ENCODE measurements at places on chromosomes 16 and 17.

GRCh38 chr16:58027916-58028455, 2.4 kb downstream of the MMP15 start:
- no peak for DNase-seq

DNA sequence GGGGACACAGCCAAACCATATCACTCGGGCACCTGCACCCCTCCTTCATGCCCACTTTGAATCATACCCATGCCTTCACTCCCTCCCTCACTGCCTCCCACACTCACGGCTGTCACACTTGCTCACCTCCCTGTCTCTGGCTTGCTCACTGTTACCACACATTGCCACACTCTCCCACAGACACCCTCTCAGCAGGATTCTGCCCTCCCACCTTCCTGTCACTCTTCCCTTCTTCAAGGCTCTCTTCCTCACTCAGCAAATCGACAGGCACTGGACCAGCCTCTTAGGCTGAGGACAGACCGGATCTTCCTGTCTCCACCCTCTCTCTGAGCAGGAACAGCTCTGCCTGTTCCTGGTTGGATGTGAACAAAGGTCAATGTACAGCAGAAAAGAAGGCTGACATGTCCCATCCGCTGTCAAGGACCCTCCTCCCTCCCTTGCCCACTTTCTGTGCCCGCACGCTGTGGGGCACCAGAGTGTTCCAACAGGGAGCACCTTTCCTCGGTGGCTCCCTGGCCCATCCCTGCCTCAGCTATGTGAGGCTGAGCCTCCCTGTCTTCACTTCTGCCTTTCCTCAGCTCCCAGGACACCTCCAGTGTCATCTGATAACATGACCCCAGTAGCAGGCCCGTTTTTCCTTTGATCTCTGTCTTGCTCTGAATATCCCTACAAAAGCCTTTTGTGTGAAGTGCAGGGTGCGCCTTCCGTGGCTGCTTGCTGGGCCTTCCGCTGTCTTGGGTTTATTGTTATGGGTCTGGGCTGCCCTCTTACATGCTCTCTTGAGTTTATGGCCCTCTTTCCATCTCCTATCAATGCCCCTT, 47.0 kb downstream of the CCDC182 start:
- DNase-seq: no peak

DNA sequence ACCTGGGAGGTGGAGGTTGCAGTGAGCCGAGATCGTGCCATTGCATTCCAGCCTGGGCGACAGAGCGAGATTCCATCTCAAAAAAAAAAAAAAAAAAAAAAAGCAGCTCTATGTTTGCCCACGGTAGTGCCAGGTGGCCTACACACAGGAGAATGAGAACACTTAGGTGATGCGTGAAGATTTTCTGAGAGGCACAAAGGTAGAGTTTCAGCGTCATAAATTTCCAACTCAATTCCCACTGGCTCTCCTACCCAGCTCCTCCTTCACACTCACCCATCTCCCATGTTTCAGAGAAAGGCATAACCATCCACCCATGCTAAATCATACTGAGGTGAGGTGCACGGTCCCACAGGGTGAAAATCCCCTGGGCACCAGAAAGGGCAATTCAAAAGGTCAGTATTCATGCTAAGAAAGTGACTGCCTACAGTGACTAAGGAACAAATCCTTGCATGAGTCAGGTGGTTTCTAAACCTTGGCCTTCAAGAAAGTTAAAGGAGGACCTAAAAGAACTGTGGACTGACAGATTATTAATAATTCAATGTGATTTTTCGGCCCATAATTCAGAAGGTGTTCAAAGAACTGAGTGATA, 4.8 kb downstream of the DCAKD start:
- no peak for DNase-seq

DNA sequence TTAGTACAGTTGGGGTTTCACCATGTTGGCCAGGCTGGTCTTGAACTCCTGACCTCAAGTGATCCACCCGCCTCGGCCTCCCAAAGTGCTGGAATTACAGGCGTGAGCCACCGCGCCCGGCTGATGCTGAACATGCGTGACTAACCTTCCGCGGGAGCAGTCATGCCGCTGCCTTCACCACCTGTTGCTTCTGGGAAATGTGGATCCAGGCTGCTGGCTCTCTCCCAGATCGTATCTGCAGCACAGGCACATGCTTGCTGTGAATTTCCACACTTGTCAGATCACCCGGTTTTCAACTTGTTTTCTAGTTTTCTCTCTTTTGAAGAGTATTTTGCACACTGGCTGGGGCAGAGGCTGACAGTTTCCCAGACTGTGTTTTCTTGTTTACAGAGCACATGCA, 97.9 kb downstream of the ADCY9 start:
- DNase-seq: no peak

- DNase-seq: no peak
These were observed 18.5 kb upstream of the KCTD5 start for GRCh38 chr16:2663553-2664546.

- DNase-seq: no peak
These were observed 38.4 kb downstream of the C17orf67 start for GRCh38 chr17:56795221-56795865.

- no peak for DNase-seq
These were observed 11.5 kb downstream of the FLII start for GRCh38 chr17:18246880-18247612.

GRCh38 chr17:75625813-75626486, 7.3 kb upstream of the SMIM5 start:
- DNase-seq: no peak

DNA sequence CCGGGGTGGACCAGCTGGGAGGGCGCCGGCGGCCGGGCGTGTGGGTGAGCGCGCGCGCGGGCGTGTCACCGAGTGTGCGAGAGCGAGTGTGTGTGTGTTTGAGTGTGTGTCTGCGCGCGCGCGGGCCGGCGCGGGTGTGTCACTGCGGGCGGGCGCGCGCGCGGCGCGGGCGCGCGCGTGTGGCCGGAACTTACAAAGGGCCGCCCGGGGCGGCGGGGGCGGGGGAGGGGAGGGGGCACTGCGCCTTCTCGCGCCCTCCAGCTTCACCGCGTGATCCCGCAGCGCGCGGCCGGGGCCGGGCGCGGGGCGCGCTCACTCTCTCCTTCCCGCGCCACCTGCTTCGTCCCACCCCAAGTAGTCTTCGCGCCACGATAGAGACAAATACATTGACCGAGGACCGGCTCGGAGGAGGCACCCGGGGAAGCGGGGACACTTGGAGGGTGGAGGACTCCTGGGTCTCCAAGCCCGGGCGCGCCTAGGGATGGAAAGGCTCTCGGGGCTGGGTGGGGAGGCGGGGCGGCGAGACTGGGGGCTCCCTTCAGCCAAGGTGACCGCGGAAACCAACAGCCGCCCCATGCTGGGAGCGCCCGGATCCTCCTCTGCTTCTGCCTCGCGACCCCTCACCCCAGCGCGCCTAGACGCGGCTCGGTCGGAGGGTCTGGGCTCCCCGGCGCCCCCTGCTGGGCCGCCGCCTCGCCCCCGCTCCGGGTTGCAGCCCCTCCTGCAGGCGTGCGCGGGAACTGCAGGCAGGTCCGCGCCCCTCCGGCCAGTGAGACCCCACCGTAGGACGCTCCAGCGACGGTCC, at the start of gene SRCIN1:
SRCIN1 (minus strand) TSS at position 112 of the 805 bp plus-strand sequence. CDS start 247 bp downstream, outside the sequence.
- DNase-seq: no peak

GRCh38 chr17:74822335-74822938, 37.2 kb downstream of the GRIN2C start:
- no peak for DNase-seq

DNA sequence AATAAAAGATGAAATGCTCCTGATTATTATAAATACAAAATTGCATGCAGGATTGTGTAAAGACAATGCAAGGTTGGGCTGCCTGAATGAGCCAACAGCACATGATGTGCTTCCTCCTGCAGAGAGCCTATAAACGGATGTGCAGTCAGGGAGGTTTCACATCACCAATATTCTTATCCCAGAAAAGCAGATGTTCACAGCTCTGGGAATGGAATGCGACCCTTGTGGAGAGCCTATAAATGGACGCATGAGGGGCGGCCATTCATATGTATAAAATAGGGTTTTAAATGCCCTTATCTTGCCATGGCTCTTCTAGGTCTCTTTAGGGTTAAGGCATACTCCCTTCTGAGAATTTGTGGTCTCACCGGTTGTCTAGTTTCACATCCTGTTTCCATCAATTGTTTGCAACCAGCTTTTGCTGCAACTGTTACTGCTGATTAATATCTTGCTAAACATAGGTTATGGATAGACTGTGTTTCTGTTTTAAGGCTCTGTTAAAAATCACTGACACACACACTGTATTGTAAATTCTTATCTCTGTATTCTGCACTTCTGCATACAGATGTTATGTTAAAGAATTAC, 31.9 kb downstream of the SLFN11 start:
- DNase-seq: no peak

Measured in SW 1271 (cell line).